ENCODE measurements at places on chromosomes 12 and 14.

- DNase-seq, result no peak
Measured at GRCh38 chr12:90970911-90971310, 15.9 kb upstream of the CCER1 start.

DNA sequence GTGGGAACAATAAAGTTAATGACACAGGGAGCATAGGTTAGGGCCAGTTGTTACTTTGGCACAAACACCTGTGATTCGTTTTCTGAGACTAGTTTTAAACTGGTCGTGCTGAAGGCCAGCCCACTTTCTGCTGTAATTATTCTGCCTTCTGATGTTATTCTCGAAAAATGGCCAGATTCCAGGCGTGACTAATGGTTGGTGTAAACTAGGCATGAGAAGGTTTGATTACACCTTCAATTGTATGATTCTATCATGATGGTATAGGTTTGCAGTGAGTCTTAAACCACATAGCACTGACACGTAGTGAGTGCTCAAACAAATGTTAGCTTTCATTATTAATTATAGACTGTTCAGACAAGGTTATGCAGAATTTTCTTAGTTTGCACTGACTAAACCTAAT lies 39.0 kb downstream of the CKB start:
- DNase-seq, result no peak

GRCh38 chr12:132579744-132580143 lies 30.6 kb downstream of the LRCOL1 start:
- DNase-seq, result no peak

DNA sequence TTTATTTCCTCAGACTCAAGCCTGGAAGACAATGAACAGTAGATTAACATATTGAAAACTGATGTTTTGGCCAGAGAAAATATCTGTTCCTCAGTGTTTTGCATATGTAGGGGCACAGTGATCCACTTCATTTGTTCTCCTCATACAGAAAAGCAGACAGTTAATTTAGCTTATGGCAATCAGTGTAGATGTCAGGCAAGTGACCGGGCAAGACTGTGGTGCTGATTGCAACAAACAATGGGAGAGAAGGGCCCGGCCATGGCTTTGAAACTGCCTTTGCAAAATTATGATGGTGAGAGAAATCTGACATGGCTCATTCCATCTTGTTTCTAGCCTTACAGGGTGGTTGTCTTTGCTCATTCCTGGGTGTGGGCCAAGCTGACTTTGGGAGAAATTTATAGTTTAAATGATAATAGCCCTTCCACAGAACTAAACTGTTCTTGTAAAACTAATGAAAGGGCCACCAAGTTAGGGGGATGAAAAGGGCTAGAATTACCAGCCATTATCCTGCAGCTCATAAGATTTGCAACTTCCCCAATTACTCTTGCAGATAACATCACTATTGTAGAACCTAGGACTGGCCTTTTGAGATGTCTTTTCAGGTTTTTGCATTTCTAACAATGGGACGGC lies 220.3 kb downstream of the KTN1 start:
- no peak for DNase-seq

- no peak for DNase-seq
Measured at GRCh38 chr14:57161583-57162234, 107.0 kb downstream of the EXOC5 start.

- no peak for DNase-seq
Measured at GRCh38 chr12:100356644-100357223, at the start of gene SLC17A8. TSS of gene SLC17A8 (plus strand) at chr12:100357074. CDS start at chr12:100357392, 318 bp downstream.

GRCh38 chr12:95967301-95967700 lies 24.2 kb downstream of the AMDHD1 start:
- DNase-seq, result no peak

- no peak for DNase-seq
Measured at GRCh38 chr12:132106921-132107320, 37.2 kb downstream of the DDX51 start.

DNA sequence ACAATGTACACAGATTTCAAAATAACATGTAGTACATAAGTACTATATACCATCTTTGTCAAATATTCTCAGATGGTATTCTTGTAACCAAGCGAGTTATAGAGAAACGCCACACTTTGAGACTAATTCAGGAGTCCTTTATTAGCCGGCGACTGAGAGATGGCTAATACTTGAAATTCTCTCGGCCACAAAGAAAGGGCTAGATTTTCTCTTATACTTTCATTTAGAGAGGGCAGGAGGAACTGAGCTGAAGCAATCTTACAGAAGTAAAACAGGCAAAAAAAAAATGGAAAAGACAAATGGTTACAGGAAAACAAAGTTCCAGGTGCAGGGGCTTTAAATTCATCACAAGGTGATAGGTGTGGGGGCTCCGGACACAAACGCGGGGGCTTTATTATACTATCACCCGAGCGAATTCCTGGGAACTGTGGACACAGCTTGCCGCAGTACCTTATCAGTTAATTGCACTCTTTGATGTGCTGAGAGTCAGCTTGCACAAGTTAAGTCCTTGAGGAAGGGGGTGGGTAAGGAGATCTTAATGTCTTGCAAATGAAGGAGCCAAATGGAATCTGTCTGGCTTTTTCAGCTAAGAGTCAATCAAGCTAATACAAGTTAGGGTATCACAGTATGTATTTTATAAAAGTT lies 382.3 kb downstream of the KCNH5 start:
- DNase-seq, result no peak

All from posterior vena cava (tissue), 2 donors.